Type B pancreatic cell (in vitro differentiated cells): ENCODE measurements at places on chromosomes 11 and 22.

- no peak for DNase-seq
Observed at GRCh38 chr11:73493956-73494598, 103.8 kb downstream of the FAM168A start.

GRCh38 chr11:88059326-88059725 lies 115.9 kb downstream of the RAB38 start:
- DNase-seq = no peak

GRCh38 chr22:46045459-46046298 lies 68.7 kb upstream of the WNT7B start:
- DNase-seq = no peak

GRCh38 chr11:134975866-134976376 lies 563.9 kb upstream of the B3GAT1 start:
- DNase-seq = no peak

DNA sequence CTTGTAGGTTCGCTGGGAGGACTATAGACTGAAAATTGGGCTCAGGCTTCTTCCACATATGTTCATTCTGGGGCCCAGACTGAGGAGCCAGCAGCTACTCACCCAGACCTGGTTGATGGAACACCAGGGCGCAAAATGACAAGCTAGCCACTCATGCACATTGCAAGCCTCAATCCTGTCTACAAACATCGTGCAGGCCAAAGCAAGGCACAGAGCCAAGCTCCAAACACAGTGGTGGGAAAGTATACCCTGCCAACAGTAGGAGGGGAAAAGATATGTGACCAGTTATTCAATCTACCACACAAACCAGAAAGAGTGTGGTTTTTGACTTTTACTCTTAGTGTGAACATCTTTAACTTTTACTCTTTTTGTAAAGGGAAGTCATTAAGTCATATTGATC lies 660.5 kb downstream of the NTM start:
- no peak for DNase-seq

- DNase-seq = no peak
Observed at GRCh38 chr11:63805844-63806415, 7.3 kb upstream of the SPINDOC start.

DNA sequence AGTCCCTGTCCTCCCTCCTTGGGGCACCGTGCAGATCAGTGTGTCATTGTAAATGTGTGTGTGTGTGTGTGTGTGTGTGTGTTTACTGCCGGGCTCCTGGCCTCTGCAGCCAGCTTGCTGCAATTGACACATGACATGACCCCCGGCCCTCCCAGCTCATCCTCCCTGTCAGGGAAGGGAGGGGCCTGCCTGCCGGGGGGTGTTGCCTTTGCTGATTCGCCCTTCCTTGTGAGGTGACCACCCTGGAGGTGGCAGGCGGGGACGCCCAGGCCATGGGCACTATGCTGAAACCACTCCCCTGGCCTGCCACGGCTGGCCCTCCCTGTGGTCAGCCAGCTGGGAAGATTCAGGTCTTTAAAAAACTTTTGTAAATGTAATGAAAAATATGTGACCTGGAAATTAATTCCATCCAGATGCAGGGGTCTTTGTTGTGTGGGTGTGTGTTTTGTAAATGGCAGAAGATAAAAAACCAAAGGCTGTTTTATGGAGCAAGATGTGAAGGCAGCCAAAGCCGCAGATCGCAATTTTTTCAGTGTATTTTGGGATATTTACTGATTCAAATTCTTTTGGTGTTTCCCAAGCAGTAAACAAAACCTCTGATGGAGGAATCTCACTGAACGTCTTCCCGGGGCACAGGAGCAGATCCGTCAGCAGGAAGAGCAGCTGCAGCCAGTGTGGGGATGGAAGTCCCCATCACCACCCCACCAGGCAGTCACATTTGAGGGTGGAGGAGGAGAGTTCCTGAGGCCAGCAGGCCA lies 23.2 kb downstream of the SHISAL1 start:
- DNase-seq = no peak

DNA sequence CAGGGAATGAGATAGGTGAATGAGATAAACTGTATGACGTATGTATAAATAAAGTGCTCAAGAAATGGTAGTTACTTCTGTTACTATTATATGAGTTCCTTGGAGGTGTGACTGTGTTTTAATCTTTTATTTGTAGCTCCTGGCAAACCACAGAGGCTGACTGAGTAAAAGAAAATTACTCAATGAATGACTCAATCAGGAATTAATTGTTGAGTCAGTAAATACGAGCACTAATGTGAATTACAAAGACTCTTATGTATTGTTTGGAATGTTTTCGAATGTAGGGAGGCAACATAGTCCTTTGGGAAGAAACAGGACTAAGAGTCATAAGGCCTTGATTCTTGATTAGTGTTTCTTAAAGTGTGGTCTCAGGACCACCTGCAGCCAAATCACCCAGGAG lies 51.1 kb upstream of the BLID start:
- no peak for DNase-seq
